ENCODE measurements at places on chromosomes 7 and 10.

DNA sequence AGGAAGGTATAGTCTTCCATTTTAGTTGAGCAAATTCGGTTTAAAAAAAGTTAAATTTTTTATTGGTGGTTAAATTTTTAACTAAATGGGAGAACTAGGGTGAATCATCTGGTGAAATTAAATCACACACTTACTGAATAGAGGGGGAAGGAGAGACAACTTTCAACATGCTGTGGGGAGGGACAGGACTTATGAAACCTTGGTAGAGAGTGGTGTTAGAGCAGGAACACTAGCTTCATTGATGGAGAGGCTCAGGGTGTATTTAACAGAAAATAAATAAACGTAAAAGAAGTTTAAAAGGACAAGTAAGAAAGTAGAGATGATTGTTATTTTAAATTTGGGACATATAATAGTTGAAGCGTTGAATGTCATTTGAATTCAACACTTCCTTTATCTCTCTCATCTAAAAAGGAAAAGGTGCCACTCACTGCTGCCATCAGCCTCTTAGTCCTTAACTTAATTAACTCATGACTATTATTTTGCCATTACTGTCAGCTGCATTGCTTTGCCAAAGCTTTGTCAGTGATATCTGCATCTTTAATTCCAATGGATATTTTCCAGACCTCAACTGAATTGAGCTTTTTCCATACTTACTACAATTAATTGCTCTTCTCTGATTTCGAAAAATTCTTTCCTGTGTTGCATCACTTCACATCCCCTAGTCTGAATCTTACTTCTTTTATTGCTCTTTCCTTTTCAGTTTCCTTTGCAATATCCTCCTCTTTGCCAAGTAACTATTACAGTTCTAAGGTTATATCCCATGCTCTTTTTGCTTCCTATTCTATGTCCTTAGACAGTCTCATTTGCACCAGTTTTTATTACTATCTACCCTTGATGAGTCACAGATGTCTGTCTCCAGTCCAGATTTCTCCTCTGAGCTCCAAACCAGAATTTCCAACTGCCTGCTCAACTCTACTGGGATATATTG, 71.7 kb downstream of the GNAT3 start:
- no peak for DNase-seq

- no peak for DNase-seq
These were observed 55.5 kb upstream of the SYPL1 start for GRCh38 chr7:106167439-106168136.

- DNase-seq = no peak
These were observed 45.3 kb upstream of the PDLIM1 start for GRCh38 chr10:95335933-95336699.

DNA sequence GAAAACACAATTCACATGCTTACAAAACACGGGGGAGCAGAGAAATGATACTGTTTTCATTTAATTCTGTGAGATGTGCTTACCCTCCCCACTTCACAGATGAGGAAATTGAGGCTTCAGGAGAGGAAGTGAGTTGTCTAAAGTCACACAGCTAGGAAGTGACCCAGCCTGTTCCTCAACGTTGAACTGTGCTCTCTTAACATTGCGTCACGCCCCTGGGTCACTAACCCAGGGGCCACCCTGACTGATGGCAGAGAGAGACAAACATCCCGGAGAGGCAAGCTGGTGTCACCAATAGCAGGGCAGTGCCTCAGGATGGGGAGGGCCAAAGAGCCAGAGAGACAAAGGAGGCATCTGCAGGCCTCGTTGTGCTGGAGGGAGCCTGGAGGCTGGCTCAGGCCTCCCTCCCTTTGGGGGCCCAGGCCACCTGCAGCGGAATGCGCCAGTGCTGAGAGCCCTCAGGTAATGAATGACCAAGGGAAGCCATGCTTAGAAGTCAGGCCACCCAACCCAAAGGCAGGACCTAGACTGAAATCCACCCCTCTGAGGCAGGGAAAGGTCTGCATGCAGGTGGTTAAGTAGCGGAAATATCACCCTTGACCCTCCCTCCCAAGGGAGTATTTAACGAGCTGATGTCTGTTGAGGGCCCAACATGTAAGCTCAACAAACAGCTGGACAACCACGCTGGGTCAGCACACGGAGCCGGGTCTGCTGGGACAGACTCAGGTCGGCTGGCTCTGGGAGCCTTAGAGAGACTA, 81.3 kb downstream of the C10orf105 start:
- no peak for DNase-seq

- DNase-seq = no peak
These were observed 75.1 kb downstream of the LYZL2 start for GRCh38 chr10:30554440-30554825.

DNA sequence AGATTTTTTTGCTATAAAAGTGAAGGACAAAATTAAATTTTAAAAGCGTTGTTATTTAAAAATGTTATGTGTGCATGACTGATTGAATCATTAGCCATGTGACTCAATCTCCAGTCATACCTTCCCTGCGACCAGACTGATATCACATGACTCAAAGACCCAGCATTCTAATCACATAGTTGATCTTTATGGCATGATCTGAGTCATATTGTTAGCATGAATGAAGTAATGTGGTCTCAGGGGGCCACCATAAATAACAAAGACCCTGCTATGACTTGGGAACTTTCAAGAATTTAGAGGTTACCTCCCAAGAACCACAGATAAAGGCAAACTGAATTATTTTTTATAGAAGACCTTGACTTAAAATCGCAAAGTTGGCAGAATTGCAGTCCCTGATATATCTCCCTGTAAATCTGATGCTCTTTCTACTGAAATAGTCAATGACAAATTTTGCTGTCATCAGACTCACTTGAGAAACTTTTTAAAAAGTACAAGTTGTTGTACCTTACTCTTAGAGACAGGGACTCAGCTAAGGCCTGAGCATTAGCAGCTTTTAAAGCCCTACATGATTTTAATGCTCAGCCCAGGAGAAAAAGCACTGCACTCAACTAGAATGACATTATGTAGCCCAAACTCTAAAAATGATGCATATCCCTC, 717.3 kb downstream of the XPNPEP1 start:
- no peak for DNase-seq

DNA sequence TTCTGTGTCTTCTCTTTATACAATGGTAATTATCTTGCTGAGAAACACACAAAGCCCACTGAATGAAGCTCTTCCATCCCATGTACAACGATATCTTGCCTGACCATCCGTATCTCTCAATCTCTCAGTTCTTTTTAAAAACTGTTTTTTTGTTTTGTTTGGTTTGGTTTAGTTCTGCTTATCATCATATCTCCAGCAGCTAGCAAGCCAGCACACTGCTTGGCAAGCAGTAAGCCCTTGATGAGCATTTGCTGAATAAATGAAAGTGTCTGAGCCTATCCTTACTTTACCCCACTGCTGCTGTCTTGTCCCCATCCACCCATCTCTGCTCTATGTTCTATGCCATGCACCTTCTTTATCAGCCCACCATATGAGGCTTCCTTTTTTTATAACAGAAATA, 34.2 kb downstream of the ITGB1 start:
- no peak for DNase-seq

DNA sequence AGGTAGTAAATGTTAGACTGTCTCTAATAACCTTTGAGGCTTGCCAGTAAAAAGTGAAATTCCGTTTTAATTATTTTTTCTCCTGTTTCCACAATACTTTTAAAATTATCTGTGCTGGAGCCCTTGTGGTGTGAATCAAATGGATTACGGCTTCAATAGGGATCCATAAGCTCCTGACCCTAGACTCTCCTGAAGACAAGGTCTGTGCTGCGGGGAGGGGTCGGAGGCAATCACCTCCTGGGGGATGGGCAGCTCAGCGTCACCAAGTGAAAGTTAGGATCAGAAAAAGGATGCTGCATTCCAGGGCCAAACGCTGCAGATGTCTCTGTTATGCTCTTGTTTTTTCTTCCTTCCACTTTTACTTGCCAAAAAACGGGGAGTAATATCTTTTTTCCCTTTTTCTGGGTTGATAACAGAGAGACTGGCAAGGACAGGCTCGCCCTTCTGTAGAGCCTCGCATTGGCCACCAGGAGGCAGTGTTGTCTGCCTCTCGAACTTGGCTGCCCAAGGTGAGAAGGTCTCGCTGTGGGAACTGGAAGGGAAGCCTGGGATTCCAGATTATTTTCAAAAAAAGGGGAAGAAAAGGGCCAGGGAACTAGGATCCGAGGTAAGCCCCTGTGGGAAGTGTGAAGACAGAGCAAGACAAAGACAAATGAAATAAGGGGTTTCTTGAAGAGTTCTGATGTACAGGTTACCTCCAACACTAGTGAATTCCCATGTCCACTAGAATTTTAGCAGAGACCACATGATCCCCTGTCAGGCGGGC, 621.9 kb downstream of the ACTR3B start:
- peak; percentile 44 for DNase-seq

DNA sequence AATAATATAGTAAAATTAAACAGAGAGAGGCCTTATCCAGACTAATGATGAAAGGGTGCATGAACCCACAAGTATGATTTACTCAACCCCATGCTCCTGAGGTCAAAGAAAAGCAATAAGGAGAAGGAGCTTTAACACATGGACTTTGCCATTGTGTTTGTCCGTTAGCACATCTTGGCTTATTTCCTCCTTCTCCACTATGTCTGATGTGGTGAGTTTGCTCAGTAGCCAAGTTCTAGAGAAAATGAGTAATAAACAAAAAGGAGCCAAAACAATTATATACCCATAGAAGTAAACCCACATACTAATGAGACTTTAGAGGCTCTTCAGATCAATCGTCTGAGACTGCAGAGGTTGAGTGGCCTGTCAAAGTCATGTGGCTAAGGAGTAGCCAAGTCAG, 26.1 kb upstream of the ADD3 start:
- DNase-seq = no peak

DNA sequence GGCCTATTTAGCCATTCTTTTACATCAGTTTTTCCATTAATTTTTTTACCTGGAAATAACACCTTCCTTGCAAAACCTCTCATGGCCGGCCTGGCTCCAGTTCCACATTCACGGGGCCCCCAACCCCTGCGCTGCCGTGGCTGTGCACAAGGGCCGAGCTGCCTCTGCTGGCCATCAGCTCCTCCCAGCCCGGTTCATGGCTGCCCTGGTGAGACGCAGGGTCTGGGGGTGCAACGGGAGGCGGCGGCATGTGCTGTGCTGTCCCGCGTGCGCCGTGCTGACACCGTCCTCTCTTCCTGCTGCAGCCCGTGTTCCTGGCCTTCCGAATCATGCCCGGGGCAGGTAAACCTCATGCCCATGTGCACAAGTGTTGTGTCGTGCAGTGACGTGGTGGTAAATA, 4.4 kb downstream of the NKX6-2 start:
- DNase-seq = no peak

- DNase-seq = no peak
These were observed 72.1 kb upstream of the SEC61G start for GRCh38 chr7:54831046-54831643.

GRCh38 chr7:130970696-130971095, 236.7 kb upstream of the KLF14 start:
- DNase-seq = no peak

DNA sequence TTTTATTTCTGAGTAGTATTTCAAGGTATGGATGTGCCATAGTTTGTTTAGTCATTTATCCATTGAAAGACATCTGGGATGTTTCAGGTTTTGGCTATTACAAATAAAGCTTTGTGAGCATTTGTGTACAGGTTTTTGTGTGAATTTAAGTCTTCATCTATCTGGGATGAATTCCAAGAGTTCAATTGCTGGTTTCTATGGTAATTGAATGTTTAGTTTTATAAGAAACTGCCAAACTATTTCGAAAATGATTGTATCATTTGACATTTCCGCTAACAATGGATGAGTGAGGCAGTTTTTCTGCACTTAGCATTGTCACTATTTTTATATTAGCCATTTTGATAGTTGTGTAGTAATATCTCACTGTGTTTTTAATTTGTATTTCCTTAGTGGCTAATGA, 99.4 kb downstream of the WDFY4 start:
- DNase-seq = no peak

DNA sequence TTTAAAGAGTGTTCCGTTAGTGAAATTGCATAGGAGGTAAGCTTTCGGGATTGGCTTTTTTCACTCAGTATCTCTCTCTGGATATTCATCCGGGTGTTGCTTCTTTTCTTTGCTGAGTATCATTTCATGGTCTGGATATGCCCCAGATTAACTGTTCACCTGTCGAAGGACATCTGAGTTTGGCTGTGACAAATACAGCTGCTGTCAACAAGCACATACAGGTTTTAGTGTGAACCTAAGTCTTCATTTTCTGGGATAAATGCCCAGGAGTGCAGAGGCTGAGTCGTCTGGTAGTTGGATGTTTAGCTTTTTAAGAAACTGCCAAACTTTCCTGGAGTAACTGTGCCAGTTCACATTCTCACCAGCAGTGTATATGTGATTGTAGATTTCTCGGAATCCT, 5.6 kb downstream of the DOCK1 start:
- no peak for DNase-seq

GRCh38 chr7:157690058-157690832, 353.4 kb downstream of the DNAJB6 start:
- no peak for DNase-seq

DNA sequence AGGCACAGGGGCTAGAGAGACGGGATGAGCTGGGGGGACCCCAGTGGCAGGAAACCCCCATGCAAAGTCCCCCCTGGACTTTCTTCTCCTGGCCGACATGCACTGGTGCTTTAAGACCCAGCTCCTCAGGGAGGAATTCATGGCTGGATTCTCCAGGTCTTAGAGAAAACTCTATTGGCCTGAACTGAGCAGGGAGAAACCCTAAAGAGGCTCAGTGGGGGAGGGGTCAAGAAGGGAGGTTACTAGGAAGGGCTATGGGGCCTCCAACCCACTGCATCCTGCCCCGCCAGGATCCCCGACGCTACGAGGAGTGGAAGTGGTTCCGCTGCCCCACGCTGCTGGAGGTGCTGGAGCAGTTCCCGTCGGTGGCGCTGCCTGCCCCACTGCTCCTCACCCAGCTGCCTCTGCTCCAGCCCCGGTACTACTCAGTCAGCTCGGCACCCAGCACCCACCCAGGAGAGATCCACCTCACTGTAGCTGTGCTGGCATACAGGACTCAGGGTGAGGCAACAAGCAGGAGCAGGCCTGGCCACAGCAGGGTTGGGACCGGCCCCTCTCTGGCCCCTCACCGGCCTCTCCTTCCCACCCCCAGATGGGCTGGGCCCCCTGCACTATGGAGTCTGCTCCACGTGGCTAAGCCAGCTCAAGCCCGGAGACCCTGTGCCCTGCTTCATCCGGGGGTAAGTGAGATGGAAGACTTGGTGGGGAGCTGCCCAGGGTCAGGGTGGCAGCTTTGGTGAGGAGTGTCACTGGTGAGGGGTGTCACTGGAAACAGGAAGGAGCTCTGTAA, 13.8 kb downstream of the ATG9B start:
- no peak for DNase-seq

GRCh38 chr7:157544980-157545680, 208.3 kb downstream of the DNAJB6 start:
- DNase-seq = no peak

DNA sequence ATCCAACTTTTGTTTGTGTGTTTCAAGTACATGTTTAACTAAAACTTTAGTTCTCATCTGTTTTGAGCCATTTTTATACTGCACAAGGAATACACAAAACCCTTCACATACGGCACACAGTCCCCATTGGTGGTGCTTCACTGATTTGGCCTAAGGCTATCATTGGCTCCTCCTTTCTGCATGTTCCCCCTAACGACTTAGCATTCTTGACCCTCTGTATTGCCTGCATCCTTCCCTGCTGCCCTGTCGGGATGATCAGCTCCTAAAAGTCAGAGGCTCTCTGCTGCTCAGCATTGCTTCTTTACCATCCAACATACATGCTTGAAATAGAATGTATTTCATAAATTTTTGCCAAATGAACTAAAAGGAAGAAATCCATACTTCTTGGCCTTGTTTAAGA, 111.4 kb upstream of the ABCB5 start:
- no peak for DNase-seq

All from vagina (tissue), 2 donors.